Activated CD8-positive, alpha-beta memory T cell treated with anti-CD3 and anti-CD28 coated beads for 24 hours (primary cell): ENCODE measurements at places on chromosomes 7 and 10.
A peak's percentile ranks its signal among the peaks of the same experiment; 100 is the strongest.

- no peak for DNase-seq
Observed at GRCh38 chr7:69781412-69781846, 183.2 kb downstream of the AUTS2 start.

GRCh38 chr7:3301449-3301731 is 338 bp downstream of the SDK1 start:
- DNase-seq: no peak

DNA sequence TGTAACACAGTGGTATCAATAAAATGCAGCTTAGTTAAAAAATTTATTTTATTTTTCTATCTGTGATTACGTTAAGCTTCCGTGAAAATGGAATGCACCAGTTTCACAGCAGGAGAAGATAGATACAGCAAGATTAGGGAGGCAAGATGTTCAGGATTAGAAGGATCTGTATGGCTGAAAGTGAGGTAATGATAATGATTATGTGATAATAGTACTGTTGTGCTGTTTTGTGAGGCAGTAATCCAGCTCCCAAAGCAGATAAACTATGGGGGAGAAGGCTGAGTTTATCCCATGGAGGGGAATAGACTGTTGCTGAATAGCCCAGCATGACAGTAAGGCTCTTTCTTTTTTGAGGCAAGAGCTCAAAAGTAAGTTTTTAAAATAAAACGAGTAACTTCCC is 216.1 kb upstream of the PRPS1L1 start:
- DNase-seq: no peak

DNA sequence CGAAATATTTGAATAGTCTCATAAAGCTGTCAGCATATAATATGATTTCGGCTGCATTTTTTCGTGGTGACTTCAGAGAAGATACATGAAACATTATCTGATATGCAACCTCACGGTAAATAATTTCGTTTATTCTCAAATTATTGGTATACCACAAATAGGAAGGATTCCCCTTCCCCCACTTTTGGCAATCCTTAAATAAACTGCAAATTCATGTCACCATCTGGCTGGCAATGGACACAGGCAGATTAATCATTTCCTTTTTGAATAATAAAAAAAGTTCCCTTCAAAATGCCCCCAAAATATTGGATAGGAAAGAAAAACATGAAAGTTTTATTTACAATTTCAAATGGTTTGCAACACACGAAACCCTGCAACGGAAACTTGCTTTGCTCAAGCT is 234.5 kb upstream of the MEOX2 start:
- DNase-seq: no peak

GRCh38 chr7:78779788-78780187 is 673.7 kb downstream of the MAGI2 start:
- DNase-seq: no peak

DNA sequence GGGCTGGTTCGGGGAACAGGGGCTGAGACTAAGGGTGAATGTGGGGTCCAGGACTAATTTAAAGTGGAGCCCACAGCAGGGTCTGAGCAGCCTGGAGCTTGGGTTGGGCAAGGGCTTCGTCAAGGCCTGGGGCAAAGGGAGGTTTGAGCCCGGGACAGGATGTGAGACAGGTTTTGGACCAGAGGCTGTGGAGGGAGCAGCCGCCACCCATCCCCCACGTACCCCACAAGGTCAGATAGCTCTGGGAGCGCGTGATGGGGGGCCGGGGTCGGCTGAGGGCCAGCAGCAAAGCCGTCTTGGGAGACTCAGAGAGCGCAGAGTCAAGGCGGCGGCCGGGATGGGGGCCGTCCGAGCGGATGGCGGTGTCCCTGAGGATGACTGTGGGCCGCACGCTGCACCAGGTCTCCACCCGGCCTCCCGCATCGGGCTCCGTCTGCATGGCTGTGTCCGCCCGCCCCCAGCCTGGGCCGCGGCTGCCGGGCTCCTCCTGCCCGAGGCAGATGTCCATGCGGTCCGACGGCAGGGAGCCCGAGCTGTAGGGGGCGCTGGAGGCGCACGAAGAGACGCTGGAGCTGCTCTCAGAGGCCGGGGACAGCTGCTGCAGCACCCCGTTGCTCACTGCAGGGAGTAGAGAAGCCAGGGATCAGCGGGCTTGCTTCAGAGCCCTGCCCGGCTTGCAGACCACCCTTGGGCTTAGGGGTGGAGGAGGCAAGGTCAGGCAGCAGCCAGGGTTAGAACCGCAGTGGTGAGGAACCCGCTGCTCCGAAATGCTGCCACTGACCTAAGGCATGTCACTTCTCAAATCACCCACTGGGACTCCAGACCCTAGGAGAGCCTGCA is 12.1 kb downstream of the PDZD7 start:
- DNase-seq: peak; percentile 89

DNA sequence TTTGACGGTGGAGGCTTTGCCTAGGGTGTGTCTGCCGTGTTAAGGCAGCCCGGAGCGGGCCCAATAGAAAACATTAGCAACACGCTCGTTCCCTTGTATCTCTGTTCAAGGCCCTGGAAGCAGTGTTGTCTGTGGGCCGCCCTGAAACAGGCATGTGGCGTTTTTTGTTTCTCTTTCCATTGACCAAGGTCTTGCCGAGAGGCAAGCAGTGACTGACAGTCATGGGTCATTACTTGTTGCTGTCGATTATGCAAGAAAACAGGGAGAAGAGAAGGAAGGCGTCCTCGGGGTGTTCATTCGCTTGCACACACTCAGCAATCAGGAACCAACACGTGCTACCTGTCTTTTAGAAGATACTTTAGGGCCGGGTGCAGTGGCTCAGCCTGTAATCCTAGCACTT is 92.5 kb downstream of the EZH2 start:
- DNase-seq: no peak

- DNase-seq: no peak
Observed at GRCh38 chr10:3806603-3807002, 21.6 kb upstream of the KLF6 start.

DNA sequence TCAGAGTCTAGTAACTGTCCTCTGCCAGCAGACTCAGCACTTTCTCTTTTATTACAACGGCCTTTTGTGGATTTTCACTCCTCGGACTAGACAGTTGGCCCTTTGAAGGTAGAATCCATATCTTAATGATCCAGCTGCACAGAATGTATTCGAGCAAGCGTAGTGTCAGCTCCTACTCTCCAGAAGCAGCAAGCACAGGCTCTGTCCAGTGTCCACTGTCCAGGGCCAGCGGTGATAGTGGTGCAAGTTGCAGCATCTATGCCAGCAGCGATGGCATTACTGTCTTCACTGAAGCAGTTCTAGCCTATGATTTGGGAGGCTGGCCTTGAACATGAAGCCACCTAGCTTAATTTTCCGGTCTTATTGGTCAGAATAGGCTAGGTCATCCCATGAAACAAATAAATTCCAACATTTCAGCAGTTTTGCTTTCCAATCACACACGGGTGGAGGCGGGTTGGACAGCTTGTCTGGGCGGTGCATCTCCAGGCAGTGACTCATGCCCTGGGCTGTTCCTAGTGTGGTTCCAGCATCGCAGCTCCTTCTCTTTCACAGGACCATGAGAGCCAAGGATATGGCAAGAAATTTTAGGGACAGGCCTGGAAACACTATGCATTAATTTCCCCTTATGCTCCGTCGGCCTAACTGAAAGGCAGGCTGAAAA is 108.6 kb upstream of the KCNMA1 start:
- no peak for DNase-seq

DNA sequence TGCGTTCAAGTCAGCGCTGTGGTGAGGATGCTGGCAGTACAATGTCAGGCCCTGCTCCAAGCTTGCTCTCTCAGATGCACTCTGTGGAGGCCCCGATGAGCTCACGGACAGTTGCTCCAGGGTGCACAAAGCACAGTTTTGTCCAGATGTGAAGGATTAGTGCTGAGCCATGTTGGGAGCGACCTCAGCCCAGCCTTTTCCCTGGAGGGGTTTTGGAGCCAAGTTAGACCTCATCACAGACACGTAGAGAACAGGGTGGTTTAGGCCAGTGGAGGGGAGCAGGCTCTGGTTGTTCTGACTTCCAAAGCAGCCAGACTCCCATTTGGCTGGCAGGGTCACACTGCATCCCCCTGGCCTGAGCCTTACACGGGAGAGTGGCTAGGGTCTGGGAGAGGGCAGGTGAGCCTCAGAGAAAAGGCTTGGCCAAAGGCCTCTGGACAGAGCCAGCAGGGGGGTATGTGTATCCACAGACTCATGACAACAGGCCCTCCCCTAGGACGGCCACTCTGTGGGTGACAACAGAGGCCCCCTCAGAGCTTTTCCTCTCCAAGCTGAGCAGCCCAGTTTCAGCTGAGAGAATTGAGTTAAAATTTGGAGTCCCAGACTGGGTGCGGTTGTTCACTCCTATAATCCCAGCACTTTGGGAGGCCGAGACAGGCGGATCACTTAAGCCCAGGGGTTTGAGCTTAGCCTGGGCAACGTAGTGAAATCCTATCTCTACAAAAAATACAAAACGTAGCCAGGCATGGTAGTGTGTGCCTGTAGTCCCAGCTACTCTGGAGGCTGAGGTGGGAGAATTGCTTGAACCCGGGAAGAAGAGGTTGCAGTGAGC is 4.7 kb downstream of the PLAC9 start:
- DNase-seq: no peak

DNA sequence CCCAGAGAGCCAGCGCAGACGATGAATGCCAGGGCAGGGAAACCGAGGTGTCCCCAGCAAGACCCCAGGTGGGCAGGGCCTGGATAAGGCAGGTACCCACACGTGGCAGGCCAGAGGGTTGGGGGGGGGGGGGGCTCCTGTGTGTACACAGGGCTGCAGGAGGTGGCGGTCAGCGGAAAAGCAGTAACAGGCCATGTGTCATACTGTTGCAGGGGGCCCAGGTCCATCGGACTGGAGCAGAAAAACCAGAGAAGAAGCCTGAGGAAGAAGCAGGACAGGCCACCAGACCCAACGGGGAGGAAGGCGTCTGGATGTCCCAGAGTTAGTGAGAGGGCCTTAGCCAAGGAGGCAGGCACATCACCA is 116.3 kb downstream of the MAD1L1 start:
- DNase-seq: no peak

GRCh38 chr7:4798706-4799235 is 23.3 kb downstream of the AP5Z1 start:
- DNase-seq: no peak

GRCh38 chr7:99499371-99499720 is 735 bp downstream of the ZNF394 start:
- no peak for DNase-seq

DNA sequence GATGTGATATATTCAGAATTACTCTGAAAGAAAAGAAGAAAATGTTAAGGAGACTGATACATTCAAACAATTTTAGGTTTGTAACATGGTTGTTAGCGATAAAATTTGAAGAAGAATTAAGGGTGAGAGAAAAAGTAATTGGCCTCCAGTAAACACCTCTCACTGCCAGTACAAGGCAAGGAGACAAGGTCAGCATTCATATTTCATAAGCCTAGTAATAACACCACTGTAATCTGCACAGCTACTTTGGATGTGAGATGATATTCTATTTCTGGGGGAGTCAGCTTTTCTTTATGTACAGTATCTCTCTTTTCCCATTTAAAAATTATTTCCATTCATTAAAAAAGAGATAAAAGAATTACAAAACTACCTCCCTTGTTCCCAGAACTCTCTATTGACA is 621.1 kb downstream of the NRG3 start:
- no peak for DNase-seq

DNA sequence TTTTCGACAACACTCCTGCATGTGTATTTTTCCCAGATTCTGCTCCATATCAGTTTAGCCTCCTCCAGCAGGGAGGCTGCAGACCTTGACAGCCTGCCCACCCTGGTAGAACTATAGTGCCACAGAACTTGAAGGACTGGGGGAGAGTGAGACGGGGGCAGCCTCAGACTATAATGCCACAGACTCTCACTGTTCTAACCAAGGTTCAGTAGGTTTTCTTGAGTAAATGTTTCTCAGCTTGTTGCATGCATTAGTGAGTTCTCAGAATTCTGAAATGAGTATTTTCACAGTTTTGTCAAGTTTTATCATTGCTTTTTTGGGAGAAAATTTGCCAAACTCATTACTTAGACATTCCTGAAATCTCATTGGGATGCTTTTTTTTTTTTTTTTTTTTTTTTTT is 95.9 kb downstream of the ZNRF2 start:
- no peak for DNase-seq

- DNase-seq: no peak
Observed at GRCh38 chr10:70041016-70041415, 11.6 kb upstream of the MACROH2A2 start.

DNA sequence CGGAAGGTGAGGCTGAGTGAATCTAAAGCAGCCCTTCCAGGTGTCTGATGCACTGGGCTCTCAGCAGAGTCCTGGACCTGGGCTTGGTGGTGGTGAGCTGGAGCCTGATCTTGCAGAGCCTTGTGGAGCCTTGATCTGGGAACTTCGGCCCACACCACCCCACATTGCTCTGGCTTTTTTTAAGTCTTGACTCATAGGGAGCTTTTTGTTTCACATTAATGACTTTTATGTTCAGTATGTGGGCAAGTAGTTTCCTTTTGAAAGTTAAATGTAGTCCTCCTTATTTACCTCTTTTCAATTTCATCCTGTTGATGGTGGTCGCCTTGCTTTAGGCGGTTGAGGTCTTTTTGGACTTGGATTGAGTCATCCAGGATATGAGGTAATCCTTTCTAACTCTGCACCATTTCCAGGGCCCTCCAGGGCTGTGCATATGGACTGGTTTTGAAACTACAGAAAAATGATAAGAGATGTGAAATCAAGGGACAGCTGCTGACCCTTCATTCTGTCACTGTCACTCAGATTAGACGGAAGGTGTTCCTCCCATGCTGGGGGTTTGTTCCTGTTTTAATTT is 2.9 kb upstream of the NRAP start:
- DNase-seq: no peak

- DNase-seq: peak; percentile 38
Observed at GRCh38 chr10:48461623-48462481, 143.0 kb downstream of the ARHGAP22 start.

- no peak for DNase-seq
Observed at GRCh38 chr7:116150588-116150987, 59.8 kb upstream of the TES start.

GRCh38 chr10:84365335-84365881 is 37.0 kb downstream of the CCSER2 start:
- no peak for DNase-seq

DNA sequence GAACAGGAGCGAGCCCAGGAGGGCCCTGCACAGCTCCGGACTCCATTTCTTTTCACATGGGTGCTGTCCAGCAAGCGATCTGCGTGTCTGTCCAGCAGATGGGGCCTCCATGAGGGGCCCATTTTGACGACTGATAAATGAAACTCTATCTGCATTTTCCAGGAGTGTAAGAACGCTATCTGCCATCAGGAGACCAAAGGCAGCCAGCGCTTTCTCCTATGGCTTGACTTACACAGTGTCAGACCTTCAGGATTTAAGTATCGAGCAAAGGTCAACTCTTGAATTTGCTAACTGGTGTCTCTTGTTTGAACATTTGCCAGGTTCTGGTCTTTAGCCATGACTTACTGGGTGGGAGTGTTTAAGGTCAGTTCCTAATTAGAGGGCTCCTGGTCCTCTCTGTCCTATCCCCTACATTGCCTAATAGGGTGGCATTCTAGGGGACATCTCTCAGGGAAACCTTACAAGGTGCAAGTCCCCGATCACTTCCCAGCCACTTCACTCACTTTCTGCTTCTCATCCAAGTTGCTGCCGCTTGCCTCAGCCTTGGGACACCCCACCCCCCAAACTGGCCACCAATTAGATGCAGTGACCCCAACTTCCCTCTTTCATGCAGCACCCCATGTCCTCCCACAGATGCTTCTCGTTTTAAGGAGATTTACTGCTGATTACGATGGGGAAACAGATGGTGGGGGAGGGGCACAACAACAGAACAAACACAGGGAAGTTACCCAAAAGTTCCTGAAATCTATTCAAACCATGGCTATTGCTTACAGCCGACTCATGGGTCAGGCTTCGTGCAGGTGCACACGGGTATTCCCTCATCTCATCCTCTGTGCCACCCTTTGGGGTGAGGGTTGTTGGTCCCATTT is 20.0 kb downstream of the VSIR start:
- DNase-seq: no peak

GRCh38 chr7:11192506-11192905 is 218.8 kb downstream of the PHF14 start:
- DNase-seq: no peak
